ENCODE measurements at places on chromosomes 7 and 10. TPM values are rescaled to one million over a fixed set of nuclear protein-coding genes. Genes with fewer than 3 reads are reported as not detected.

The FAM241B gene
- total RNA-seq, result 0.18 TPM

The ACHE gene
- not detected for total RNA-seq

The WEE2 gene
- total RNA-seq, result not detected

The OPN1SW gene
- not detected for total RNA-seq

The POLD2 gene
- 130 TPM for total RNA-seq

The TRIM4 gene
- 28.9 TPM for total RNA-seq
